ENCODE measurements at places on chromosomes 3 and 15. TPM values are rescaled to one million over a fixed set of nuclear protein-coding genes. Genes with fewer than 3 reads are reported as not detected.

DNA sequence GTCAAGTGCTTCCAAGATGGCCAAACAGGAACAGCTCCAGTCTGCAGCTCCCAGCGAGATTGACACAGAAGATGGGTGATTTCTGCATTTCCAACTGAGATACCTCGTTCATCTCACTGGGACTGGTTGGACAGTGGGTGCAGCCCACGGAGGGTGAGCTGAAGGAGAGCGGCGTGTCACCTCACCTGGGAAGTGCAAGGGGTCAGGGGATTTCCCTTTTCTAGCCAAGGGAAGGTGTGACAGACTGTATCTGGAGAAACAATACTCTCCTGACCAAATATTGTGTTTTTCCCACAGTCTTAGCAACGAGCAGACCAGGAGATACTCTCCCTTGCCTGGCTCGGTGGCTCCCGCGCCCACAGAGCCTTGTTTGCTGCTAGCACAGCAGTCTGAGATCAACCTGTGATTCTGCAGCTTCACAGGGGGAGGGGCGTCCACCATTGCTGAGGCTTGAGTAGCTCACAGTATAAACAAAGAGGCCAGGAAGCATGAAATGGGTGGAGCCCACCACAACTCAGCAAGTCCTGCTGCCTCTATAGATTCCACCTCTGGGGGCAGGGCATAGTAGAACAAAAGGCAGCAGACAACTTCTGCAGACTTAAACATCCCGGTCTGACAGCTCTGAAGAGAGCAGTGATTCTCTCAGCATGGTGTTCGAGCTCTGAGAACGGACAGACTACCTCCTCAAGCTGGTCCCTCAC is 293.5 kb upstream of the SUCLG2 start:
- DNase-seq, result no peak

- DNase-seq, result no peak
Observed at GRCh38 chr3:128215290-128215689, 62.0 kb downstream of the EEFSEC start.

- no peak for DNase-seq
Observed at GRCh38 chr15:38195191-38195901, 57.3 kb upstream of the SPRED1 start.

Gene NDN
- total RNA-seq, result 2.9 TPM

All from left lobe of liver (tissue), 2 donors.